Right renal pelvis (tissue), 4 donors: ENCODE measurements at places on chromosomes 4 and X.

DNA sequence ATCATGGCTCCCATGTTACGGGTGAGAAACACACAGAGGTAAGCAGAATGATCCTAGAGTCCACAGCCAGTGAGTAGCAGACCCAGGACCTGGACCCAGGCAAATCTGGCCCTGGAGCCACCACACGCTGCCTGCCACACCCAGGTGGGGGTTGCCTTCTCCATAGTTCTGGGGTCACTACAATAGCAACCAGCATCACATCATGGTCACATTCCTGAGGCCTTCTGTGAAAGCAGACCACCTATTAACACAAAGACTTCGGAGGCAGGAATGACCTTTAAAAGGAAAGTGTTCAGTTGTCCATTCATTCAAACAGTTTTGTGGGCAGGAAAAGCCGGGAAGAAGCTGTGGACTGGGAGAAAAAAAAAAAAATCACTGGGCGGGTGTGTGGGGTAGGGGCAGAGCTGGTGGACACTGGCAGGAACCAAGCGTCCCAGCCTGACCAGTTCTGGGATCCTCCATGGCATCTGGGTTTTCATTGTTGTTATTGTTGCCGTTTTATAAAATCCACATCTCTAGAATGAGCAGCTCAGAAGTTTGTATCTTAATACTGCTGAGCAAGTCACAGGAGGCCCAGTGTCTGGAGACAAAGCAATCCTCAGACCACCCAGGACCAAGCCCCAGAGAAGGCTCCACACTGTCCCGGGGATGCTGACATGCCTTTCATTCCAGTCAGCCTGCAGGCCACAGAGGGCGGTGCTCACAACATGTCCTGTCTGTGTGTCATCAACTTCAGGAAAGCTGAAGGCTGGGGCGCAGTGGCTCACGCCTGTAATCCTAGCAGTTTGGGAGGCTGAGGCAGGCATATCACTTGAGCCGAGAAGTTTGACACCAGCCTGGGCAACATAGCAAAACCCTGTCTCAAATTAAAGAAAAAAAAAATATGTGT, 67.0 kb downstream of the SEL1L3 start:
- no peak for DNase-seq

DNA sequence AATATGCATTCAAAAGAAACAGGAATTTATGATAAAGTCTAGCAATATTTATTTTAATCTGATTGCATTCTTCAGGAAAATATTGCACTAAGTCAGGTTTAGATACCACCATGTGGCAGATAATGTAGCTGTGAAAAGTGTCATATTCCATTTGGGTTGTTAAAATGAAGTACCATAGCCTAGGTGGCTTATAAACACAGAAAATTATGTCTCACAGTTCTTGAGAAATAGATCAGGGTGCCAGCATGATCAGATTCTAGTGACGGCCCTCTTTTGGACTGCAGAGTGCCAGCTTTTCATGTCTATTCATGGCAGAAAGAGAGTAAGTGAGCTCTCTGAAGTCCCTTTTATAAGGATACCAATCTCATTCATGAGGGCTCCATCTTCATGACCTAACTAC, 5.6 kb upstream of the ADGRL3 start:
- DNase-seq = no peak

- DNase-seq = no peak
These were observed 49.8 kb upstream of the CYSLTR1 start for GRCh38 chrX:78377186-78377585.

DNA sequence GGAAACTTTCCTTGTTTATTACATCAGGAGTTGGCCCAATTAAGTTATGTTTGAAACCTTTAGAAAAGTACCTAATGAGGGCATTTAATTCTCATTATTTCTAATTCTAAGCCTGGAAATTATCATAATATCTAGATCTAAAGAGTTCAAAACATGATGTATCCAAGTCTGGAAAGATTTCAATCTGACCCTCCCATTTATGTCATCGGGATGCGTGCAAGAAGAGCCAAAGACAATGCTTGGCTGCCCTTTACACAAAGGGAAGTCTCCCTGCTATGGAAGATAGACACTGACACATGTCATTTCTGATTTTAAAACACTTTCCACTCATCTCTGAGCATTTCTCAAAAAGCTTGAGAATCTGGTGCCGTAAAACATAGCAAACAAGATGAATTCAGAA, 222.4 kb downstream of the ANTXR2 start:
- DNase-seq = no peak

- DNase-seq = no peak
These were observed 51.3 kb upstream of the MAP3K15 start for GRCh38 chrX:19566359-19567222.

GRCh38 chrX:48715072-48715471, 18.5 kb downstream of the SUV39H1 start:
- DNase-seq = no peak

- no peak for DNase-seq
These were observed 795.2 kb downstream of the TRIML1 start for GRCh38 chr4:188934320-188934962.

DNA sequence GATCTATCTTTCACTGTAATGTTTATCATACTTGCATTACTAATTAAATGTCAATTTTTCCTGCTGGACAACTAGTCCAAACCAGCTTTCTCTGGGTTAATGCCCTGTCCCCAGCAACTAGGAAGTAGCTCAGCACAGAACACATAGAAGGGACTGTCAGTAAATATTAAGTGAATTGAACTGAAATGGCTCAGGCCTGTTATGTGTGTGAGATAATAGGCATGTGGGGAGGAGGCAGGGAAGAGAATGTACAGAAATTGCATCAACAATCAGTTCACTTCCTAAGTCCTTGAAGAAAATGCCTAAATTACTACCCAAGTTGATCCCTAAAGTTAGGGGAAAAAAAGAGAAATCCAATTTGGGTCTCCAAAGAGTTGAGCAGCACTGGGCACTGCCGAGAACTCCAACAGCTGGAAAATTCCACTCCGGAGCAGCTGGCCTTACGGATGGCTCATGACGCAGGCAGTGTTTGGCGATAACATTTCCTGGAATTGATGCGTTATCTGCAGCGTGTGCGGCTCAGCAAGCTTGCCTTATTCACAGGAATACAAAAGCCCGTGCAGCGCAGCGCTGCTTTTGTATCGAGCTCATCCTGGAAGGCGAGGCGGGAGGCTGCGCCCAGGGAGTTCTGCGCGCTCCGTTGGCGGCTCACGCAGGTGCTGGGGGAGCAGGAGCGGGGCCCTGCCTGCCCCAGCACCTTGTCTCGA, 297.3 kb upstream of the LCORL start:
- DNase-seq = no peak

DNA sequence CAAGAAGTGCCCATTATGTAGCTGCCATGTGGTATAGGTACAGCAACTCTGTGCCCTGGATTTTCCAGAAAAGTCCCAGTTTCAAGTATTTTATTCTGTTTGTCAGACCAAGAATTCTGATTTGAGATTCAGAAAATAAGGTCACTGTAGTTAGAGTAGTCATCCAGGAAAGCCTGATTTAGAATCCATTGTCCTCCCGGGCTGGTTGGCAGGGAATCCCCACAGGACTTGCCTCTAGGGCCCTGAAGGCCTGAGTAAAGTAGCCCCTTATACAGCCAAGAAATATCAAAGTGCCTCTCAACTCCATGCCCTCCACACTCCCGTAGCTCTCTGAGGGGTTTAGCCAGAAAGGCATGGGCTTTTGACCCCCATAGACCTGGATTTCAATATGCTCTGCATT, 36.3 kb downstream of the RTL5 start:
- no peak for DNase-seq

- no peak for DNase-seq
These were observed 97.4 kb downstream of the PHKA2 start for GRCh38 chrX:18886344-18887161.

GRCh38 chrX:44470816-44471215, 71.8 kb downstream of the FUNDC1 start:
- no peak for DNase-seq

DNA sequence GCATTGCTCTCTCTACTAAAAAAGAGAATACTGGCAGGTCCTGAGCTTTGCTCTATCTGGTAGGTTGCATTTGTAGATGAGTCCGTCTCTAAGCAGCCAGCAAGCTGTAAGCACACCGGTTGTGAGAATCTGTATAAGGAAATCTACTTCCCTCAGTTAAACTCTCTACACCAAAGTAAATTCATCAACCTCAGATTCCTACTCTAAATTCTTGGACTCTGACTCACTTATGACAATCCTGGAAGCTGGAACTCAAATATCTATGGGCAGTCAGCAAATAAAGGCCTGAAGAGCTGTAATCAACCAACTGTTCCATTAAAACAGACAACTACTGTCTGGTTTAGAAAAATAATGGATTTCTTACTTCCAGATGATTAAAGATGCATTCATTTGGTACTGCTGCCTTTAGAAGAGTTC, 37.9 kb downstream of the FAT1 start:
- DNase-seq = no peak

GRCh38 chr4:89099034-89099433, 12.3 kb upstream of the TIGD2 start:
- no peak for DNase-seq

- no peak for DNase-seq
These were observed 891.1 kb upstream of the HS3ST1 start for GRCh38 chr4:12319765-12320164.

- DNase-seq = no peak
These were observed 42.0 kb downstream of the LGI2 start for GRCh38 chr4:24988776-24989175.

DNA sequence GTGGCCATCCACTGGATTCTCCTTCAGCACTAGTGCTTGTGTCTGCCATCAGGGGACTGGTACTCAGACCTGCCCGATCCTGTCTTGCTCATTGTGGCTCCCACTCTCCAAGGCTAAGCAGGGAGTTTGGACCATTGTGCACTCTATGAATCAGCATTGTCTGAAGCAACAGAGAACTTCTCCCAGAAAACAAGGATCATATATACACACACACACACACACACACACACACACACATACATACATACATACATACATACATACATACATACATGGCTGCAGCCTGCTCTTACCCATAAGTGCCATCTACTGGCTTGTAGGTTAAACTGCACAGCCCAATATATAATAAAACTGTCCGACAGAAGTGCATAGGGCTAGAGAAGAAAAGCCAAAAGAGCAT, 345.3 kb upstream of the LCORL start:
- no peak for DNase-seq

- DNase-seq = no peak
These were observed 440.4 kb downstream of the FAM133A start for GRCh38 chrX:94114362-94114761.

GRCh38 chrX:2650865-2651264, 40.2 kb upstream of the CD99 start:
- DNase-seq = no peak

GRCh38 chr4:154528869-154529268, 21.3 kb downstream of the PLRG1 start:
- no peak for DNase-seq

- no peak for DNase-seq
These were observed 227.0 kb downstream of the C4orf33 start for GRCh38 chr4:129322920-129323319.

DNA sequence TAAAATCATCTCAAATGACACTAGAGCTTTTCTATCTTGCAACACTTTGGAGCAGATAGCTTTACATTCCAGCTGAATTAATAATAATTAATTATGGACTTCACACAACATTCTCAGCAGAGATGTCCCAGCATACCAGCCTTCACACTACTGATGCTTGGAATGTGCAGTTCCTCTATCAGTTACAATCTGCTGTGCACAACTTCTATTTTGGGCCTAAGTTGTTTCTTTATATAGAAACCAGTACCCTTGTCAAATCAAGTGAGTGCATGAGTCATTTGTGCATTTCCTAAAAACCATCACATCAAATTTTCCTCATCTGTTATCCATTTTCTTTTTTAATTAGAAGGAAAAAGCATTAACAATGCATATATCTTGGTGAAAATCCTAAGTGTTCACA, 8.8 kb upstream of the RASL11B start:
- no peak for DNase-seq

- no peak for DNase-seq
These were observed 72.6 kb downstream of the GATB start for GRCh38 chr4:151688003-151688784.

DNA sequence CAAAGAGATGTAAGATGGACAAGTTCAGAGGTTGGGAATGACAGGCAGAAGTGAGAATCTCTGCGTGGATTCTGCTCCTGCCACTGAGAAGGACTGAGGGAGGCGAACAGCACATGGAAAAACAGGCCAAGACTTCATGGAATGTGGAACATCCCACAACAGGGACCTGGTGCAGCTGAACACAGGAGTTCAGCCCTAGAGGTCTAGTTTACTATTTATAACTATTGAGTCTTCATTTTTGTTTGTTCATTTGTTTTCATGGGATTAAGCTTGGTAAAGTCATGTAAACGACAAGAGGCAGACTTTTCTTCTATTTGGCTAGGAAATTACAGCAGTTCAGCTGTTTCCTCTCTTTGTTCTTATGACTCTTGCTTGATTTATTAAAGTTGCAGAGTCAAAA, 234.5 kb downstream of the MAML3 start:
- no peak for DNase-seq

DNA sequence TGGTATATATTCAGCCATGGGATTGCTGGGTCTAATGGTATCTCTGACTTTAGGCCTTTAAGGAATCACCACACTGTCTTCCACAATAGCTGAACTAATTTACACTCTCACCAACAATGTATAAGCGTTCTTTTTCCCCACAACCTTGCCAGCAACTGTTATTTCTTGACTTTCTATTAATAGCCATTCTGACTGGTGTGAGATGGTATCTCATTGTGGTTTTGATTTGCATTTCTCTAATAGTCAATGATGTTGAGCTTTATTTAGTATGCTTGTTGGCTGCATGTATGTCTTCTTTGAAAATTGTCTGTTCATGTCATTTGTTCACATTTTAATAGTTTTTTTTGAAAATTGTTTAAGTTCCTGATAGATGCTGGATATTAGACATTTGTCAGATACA, 235.2 kb downstream of the HEPH start:
- DNase-seq = no peak

GRCh38 chr4:133483600-133484246, 334.6 kb downstream of the PCDH10 start:
- DNase-seq = no peak

- no peak for DNase-seq
These were observed 45.6 kb downstream of the DCTD start for GRCh38 chr4:182871616-182872015.

DNA sequence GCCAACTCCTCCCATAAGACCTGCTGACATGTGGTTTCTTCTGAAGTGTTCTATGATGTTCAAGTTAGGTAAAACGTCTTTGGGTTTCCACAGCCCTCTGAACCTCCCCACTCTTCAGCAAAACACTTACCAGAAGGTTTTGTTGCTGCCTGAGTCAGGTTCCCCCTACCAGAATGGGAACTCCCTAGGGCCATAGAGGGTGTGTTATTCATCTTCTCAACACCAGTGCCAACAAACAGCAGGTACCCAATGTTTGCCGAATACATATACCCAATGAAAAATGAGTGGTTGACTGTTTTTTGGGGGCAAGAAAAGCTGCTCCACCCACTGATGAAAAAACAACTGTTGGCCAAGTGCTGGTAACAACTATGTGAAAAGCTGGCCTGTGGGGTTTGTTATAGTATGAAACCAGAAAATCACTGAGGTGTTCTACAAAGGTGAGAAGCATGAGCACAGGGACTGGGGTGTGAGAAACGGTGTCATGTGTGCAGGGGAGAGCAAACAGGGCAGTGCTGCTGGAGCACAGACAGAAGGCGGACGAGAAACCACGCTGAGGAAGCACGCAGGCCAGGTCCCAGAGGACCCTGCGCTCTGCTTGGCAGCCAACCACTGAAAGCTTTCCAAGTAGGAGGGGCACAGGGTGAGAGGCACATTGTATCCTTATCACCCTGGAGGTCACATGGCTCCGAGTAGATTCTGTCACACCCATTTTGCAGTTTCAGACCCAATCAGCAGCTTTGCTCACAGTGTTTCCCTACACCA, 28.8 kb downstream of the ATP8A1 start:
- no peak for DNase-seq
